CD4-positive, alpha-beta T cell treated with Interleukin-10 for 1 hour (primary cell): ENCODE measurements at places on chromosomes 1 and 21.

DNA sequence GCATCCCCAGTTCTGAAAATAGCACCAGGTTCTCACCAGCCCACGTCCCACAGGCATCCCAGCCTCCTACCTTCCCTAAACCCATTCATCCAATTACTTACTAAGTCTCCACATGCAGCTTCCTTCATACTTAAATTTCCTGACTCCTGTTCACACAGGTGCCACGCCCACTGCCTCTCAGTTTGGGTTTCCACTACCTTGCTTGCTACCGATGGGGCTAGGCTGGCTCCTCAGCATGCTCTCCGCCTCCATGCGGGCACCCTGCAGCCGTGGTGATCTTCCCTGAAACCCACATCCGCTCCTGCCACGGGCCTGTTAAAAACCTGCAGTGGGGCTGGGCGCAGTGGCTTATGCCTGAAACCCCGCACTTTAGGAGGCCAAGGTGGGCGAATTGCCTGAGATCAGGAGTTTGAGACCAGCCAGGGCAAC lies 70.4 kb upstream of the ANGPTL1 start:
- DNase-seq, result no peak

GRCh38 chr1:186519982-186520381 lies 59.1 kb upstream of the PDC start:
- DNase-seq, result no peak

DNA sequence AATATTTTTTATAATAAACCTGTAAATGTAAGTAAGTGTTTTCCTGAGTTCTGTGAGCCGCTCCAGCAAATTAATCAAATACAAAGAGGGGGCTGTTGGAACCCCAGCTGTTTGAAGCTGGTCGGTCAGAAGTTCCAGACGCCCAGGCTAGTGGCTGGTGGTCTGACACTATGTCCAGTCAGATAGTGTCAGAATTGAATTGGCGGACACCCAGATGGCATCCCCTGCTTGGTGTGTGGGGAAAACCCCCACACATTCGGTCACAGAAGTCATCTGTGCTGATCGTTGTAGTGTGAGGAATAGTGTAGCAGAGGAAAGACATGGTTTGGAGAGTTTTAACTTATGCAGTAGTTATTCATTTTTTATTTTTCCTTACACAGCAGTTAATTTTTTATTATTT lies 32.4 kb downstream of the TBCE start:
- no peak for DNase-seq

- no peak for DNase-seq
Measured at GRCh38 chr1:89035080-89035479, 12.4 kb upstream of the GBP3 start.
